CD4-positive, alpha-beta T cell treated with Interleukin-17A for 1 hour (primary cell): ENCODE measurements at places on chromosomes 11 and 22.
A peak's percentile ranks its signal among the peaks of the same experiment; 100 is the strongest.

DNA sequence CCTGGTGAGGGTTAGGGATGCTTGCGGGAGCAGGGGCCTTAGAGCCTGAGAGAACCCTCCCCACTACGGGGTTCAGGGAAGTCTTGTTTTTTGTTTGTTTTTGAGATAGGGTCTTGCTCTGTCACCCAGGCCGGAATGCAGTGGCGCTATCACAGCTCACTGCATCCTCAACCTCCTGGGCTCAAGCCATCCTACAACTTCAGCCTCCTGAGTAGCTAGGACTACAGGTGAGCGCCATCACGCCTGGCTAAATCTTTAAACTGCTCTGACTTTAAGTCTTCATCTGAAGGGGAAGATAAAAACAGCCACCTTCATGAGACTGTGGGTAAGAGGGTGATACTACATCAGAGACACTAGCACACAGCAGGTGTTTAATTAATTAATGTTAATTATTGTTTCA is 28.5 kb downstream of the SERPIND1 start:
- no peak for DNase-seq

DNA sequence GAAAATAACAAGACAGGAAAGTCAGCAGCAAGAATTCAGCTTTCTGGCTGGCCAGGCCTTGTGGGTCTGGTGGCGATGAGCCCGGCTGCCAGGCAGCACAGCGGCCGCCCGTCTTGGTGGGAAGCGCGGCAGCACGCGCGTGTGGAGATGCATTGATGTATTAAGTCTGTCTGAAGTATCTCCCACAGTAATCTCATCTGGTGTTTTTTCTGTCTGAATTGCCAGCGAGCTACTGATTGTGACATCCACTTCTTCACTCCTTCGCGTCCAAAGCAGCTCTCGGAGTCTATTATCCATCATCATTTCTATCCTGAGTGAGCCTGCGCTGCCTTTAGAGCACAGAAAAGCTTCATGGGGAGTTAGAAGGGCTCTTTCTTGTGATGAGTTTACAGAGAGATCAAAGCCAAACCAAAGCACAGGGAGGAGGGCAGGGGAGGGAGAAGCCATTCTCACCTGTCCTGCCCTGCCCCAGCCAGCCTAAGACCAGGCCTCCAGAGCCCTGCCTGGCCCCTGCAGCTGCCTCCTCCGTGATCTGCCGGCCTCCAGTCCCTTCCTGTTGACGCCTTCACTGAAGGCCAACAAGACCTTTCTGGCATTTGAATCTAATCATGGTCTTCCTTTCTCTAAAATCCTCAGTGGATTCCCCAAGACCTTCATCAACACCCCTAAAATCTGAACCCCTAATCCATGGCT is 1419.0 kb downstream of the TBC1D22A start:
- DNase-seq, result no peak

GRCh38 chr11:12744826-12745502 is 70.7 kb downstream of the TEAD1 start:
- no peak for DNase-seq

- peak; percentile 57 for DNase-seq
Measured at GRCh38 chr11:118002010-118002540, 15.9 kb downstream of the IL10RA start.

DNA sequence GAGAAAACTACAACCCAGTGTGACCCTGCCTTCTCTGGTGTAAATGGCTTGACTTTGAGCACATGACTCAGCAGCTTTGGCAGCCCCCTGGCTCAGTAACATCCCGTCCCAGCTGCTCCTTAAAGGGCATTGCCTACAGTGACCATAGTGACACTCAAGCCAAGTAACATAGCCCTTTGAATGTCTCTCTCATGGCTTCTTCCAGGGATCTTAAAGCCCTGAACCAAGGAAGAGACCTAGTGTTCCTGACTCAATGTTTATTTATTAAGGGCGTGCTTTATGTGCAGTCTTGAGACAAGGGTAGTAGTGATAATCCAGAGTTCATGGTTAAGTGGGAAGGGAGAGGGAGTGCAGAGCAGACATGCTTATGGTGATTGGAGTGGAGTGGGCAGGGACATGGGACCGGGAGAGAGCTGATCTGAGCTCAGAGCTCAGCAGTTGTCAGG is 125.7 kb downstream of the PARVA start:
- DNase-seq, result no peak

- no peak for DNase-seq
Measured at GRCh38 chr11:89608234-89608966, 101.7 kb upstream of the TRIM77 start.

- no peak for DNase-seq
Measured at GRCh38 chr11:68026391-68027105, 3.9 kb upstream of the NDUFS8 start.

GRCh38 chr11:36608491-36609199 is 10.6 kb upstream of the RAG2 start:
- DNase-seq, result no peak

GRCh38 chr11:119117004-119117706 is 4.2 kb upstream of the HINFP start:
- DNase-seq, result no peak

- DNase-seq, result no peak
Measured at GRCh38 chr22:19707347-19708290, 6.7 kb upstream of the SEPTIN5 start.

GRCh38 chr22:27113211-27113635 is 455.8 kb downstream of the MIAT start:
- DNase-seq, result peak; percentile 1

DNA sequence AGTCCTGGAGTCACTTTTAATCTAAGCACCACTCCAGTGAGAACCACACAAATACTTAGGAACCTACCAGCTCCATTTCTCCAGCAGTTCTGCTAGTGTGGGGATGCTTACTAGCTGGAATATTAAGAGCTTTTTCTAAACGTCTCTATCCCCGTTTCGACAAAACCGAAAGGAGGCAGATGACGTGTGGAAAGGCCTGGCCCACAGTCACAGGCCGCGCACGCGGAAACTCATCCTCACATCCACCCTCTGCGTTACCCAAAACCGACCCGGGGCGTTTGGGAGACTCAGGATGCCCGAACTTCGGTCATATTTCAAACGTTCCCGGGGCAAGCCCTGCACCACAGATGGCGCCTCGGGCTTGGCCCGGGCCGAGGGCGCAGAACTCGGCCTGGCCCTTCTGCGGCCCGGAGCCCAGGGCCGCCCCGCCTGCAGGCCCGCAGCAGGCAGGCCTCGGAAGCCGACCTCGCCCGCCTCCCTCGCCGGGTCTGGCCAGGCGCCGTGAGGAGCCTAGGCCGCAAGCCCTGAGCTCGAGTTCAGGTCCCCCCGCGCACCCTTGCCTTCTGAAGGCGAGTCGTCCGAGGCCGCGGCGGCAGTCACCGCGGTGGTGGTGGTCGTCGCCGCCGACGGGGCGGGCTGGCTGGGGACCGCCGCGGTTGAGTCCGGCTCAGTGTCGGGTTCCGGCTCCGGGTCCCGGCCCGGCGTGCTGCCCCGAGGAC is 473 bp downstream of the FNBP4 start:
- DNase-seq, result peak; percentile 81

GRCh38 chr11:95794086-95794485 is 3.8 kb downstream of the CEP57 start:
- DNase-seq, result no peak

GRCh38 chr11:10087186-10087922 is 206.7 kb downstream of the SBF2 start:
- no peak for DNase-seq

DNA sequence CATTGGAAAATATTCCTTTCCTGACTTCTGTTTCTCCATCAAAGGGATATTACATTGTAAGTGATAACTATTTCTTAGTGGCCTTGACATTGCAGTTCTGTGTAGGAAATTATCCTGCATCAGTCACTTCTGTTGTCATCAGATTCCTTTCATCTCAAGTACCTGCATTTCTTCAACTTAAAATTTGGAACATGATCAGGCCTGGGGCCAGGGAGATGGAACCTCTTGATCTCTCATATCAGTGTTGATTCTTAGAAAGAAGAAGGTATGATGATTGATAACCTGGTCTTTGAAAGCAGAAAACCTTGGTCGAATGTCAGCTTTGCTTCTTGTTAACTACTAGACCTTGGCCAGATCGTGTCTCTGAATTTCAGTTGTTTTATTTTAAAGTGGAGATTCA is 93.6 kb downstream of the NAV2 start:
- DNase-seq, result no peak

- no peak for DNase-seq
Measured at GRCh38 chr11:69320326-69320725, 26.4 kb downstream of the MYEOV start.

DNA sequence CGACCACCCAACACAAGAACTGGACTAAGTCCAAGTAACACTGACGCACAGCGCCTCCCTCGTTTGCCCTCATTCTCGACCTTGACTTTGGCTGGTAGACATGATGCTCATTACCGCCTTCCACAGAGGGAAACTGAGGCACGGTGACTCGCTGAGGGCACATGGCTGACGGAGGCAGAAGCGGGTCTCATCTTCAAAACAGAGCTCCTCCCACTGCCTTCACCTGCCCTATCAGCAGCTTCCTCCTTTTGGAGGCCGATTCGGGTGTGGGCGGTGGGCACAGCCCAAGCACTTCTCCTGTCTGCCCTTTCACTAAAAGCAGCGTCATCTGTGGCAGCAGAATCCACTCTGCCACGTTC is 2.0 kb upstream of the KMT5B start:
- DNase-seq, result no peak

DNA sequence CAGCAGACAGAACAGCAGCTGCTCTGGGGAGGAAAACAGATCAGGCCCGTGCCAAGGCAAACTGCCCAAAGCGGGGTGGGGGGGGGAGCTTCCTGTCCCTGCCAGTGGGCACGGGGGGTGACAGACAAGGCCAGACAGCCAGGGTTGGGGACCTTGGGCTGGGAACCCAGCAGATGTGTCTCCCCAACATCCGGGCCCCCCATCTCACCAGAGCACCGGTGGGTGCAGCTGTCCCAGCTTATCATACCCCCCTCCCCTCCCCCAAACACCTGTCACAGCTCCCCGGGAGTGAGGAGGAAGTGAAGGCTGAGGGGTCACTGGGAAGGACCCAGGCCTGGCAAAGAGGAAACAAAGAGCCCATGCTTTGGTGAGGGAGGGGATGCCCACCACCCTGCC is 1.3 kb downstream of the PPP1R14B start:
- DNase-seq, result peak; percentile 66

DNA sequence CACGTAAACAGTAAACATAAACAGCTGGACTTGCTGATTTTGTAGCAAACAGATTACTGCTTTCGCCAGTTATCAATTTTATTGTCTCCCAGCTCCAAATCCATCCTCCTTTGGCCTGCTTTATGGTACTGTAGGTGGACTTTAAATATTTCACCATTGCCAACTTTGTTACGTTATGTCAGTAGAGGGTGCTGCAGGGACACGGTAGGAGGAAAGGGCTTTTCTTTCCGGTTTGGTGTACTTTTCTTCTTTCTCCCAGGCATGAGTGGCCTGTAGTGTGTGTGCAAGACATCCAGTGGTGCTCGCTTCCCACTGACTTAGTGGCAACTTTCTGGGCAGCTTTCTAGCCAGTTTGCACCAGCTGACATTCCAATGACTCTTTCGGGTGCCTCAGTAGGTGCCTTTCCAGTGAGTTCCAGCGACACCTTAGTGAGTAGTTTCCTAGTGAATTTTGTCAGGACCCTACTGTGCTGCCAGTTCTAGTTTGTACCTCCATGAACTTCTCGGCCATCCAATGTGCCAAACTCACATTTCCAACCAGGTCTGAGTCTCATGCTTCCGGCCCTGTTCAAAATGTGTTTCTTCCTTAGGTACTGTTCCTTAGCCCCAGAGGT is 267.6 kb upstream of the TENM4 start:
- DNase-seq, result no peak

GRCh38 chr11:69292221-69292648 is 1.7 kb upstream of the MYEOV start:
- peak; percentile 56 for DNase-seq

- no peak for DNase-seq
Measured at GRCh38 chr11:17257196-17257595, 19.3 kb upstream of the NUCB2 start.
